AG10803 (cell line): ENCODE measurements at places on chromosomes 3 and 15.

- DNase-seq = no peak
Measured at GRCh38 chr3:169509780-169510692, 153.5 kb downstream of the MECOM start.

DNA sequence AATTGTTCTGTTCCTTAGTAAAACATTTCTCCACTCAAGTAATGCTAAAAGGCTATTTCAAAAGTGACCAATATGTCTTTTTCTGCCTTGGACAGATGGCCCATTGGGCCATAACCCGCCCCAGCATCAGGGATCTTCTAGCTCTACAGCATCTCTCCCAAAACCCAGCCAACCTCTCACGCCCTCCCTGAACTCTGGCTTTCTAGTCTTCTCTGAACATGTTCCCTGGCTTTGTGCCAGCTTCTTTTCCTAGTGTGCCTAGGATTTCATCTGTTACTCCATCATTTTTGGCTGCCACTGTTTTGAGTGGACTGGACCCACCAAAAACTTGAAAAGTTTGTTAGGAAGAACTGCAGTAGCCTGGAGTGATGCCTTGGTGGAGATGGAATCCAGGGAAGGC is 30.7 kb downstream of the TRPM1 start:
- no peak for DNase-seq

DNA sequence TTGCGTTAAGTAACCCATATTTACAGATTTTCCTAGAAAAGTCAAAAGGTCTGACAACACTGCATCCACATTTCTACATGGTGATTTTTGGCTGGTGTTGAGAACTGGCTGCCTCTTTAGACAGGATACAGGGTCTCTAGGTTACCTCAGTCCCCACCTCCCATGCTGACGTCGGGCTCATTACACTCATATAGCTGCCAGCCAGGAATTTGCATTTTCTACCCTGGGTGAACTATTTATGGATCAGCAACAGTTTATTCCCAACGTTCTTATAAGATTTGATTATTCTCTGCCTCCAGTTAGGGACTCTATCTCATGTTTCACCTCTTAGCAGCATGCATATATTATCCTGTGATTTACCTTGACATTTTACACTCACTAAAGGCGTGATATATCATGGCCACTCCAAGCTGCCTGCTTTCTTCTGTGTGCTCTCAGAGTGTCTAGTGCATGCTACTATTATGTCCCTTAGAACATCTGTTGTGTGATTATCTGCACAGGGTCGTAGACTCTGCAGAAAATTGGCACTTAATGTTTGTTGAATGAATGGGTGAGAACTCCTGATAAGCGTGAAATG is 49.0 kb downstream of the CLDN11 start:
- no peak for DNase-seq

DNA sequence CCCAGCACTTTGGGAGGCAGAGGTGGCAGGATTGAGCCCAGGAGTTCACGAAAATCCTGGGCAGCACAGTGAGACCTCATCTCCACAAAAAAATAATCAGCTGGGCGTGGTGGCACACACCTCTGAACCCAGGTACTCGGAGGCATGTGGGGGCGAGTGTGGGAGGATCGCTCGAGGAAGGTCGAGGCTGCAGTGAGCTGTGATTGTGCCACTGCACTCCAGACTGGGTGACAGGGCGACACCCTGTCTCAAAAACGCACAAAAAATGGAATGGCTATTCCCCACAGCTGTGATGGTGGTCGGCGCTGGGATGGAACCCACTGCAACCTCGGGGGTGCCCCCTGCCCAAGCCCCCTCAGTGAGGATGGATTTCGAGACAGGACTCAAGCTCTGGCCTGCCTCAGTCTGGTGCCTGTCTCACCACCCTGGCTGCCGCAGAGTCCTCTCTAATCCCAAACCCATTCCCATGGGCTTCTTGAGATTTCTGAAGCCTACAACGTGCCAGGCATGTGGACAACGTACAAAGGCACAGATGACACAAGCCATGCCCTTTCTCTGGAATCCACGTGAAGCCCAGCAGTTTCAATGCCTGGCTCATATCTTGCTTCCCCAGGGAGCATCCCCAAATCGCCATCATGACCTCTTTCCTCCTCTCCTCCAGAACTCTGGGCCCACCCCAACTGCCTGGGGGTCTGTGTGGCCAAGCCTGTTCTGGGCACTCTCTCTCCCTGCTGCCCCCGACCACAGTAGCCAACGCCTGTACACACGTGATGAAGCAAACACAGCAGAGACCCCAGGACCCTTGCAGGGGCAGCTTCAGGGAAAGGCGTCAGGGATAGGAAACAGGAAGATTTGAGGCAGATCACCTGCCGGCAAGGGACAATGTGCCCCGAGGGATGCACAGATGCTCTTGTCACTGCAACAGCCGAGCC is 32.4 kb downstream of the ADAMTS17 start:
- no peak for DNase-seq
